ENCODE measurements at places on chromosomes 6 and 20. TPM values are rescaled to one million over a fixed set of nuclear protein-coding genes. Genes with fewer than 3 reads are reported as not detected.

MRAP2 gene
- 0.83 TPM for total RNA-seq

DNA sequence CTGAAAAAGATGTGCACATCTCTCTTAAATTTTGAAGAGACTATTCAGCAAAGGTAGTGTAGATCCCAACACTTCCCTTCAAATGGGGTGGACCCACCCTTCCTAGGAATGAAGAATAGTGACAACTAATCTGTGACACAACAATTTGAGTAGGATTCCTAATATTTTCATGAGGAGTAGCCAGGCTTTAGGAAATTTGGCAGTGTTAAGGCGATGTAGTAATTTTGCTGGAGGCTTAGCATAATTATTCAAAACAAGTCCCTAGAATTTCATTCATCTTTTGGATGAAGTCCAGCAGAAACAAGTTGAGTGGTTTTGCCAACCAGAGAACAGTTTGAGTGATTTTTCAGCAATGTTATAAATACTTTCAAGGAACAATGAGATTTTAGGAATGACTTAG, 52.4 kb downstream of the ELOVL4 start:
- H3K4me1 ChIP-seq, result no peaks in the 10 kb centered on the region
- H3K27ac ChIP-seq, result no peak overlapping the region
- no peaks in the 10 kb centered on the region for H3K36me3 ChIP-seq
- no peak for DNase-seq

DNA sequence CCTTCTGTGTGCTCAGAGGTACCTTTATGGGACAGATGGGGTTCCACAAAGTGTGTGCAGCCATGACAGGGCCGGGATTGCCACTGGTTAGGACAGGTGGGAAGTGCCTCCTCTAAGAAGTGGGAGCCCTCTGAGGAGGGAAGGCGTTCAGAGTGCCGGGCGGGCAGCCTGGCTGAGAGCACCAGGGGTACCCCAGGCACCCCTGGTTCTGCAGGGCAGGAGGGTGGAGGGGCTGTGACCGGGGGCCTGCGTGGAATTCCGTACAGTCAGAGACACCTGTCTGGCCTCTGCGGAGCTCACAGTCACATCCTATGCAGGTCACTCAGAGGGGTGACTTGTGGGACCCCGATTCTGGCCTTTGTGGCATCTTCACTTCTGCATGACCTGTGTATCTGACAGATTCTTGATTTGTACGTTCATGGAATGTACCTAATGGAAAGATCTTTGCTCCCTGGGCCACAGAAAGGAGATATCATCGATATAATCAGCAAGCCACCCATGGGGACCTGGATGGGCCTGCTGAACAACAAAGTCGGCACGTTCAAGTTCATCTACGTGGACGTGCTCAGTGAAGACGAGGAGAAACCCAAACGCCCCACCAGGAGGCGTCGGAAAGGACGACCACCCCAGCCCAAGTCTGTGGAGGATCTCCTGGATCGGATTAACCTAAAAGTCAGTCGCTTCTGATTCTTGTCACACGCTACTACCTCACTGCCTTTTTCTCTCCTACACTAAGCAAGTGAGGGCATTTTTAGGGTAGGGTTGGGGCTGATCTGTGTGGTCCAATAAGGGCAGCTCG, 190.9 kb downstream of the SASH1 start:
- H3K4me3 ChIP-seq, result no peak overlapping the region
- peaks cover 4% of the 10 kb centered on the region for H3K4me1 ChIP-seq
- no peak for DNase-seq
- H3K27me3 ChIP-seq, result no peaks in the 10 kb centered on the region

DNA sequence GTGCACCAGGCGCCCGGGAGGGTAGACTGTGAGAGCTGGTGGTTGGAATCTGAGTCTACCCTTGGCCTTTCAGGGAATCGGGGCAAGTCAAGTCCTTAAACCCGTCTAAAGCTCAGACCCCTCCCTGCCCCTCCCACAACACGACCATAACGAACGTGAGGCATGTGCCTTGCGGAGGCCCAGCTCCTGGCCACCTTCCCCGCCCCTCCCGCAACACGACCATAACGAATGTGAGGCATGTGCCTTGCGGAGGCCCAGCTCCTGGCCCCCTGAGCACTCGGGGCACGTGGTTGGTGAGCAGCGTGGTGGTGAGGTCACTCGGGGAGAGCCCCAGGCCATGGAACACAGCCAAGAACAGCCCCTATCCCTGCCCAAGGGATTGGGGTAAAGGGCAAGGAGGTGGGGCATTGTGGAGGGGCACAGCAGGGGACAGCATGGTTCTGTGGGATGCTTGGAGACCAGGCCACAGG, 132.2 kb downstream of the TAF4 start:
- no peaks in the 10 kb centered on the region for H3K4me1 ChIP-seq
- no peaks in the 10 kb centered on the region for H3K27me3 ChIP-seq
- H3K36me3 ChIP-seq, result no peaks in the 10 kb centered on the region
- no peak for DNase-seq
- H3K27ac ChIP-seq, result no peak overlapping the region

DNA sequence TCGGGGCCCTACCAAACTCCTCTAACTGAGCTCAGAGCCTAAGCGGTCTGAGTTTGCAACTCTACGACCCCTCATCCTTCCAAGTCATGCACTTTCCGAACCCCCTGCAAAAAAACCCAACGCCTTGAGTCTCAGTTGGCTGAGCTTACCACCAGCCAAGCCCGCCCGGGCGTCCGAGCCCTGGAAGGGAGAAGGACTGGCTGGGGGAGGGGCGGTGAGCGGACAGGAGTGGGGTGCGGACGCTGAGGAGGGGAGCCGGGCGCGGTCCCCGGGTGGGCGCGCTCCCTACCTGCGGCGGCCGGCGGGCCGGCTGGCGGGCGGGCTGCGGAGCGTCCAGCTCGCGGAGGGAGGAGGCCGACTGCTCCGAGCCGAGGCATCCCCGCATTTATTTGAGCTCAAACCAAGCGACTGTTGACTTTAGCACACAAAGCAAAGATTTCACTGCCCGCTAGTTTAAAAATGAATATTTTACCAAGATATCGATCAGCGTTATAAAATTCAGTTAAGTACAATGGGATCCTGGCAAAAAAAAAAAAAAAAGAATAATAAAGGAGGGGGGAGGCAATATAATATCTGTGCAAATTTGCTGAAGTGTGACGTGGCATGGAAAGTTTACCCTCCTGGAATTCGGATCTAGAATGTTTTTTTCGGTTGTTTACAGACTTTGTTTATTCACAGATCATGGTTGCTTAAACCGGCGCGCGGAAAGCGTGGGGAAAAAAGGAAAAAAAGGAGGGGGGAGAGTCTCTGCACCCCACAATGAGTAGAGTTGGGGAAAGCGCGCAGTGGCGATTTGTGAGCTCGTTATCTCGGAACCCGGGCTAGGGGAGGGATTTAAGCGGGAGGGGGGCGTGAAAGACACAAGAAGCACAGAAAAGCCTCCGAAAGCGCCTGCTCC, 5.9 kb downstream of the FOXA2 start:
- no peak overlapping the region for H3K27ac ChIP-seq
- H3K4me1 ChIP-seq, result no peaks in the 10 kb centered on the region
- H3K36me3 ChIP-seq, result no peaks in the 10 kb centered on the region
- no peaks in the 10 kb centered on the region for H3K27me3 ChIP-seq
- DNase-seq, result no peak
- no peak overlapping the region for H3K4me3 ChIP-seq

C6orf15 gene
- total RNA-seq, result not detected

GRCh38 chr20:21125072-21125848, 622 bp upstream of the KIZ start:
- no peaks in the 10 kb centered on the region for H3K4me1 ChIP-seq
- peak overlapping the region; percentile 57 for H3K27ac ChIP-seq
- H3K4me3 ChIP-seq, result peak overlapping the region; percentile 97
- H3K27me3 ChIP-seq, result no peaks in the 10 kb centered on the region

DNA sequence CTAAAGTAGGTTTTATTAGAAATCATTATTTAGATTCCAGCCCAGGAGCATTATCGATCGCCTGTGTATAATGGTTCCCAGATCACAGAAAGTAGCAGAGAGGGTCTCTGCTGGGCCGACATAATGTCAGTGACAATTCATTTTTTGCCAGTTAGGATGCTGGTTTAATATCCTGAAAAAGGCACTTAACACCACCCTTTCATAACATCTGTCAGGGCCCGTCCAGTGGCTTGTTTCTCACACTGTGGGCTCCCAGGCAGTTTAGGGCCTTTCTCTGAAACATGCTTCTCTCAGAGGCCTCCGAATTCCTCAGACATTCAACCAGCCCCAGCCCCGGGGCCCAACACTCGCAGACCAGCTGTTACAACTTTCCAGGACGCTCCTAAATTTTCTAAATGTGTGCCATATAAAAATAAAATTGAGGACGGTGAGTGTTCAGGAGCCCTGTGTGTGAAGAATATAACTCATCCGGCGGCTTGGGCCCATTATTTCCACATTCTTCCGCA, 108.6 kb upstream of the EYA4 start:
- no peaks in the 10 kb centered on the region for H3K27me3 ChIP-seq
- no peak overlapping the region for H3K27ac ChIP-seq
- H3K36me3 ChIP-seq, result no peaks in the 10 kb centered on the region
- H3K4me1 ChIP-seq, result no peaks in the 10 kb centered on the region

MAS1 gene
- total RNA-seq, result 0.10 TPM

Measured in ovary (tissue), 10 donors.